ENCODE measurements at places on chromosomes 3 and 15.

DNA sequence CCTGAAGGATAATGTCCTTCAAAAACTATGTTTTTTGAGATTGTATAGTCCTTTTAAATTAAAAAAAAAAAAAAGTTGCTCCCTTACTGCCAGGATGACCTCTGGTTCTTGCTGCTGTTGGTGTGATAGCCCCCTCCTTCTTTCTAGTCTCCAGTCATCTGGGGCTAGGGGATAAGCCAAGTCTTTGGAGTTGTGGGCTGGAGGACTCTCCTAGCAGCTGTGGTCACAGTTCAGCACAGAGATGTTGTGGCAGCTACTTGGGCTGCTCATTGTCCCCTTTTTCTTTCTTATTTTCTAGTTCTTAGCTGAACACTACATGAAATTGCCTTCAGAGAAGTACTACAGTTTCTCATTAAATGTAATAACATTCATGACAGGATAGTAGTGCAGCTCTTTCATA lies 39.2 kb upstream of the APH1B start:
- DNase-seq: no peak

DNA sequence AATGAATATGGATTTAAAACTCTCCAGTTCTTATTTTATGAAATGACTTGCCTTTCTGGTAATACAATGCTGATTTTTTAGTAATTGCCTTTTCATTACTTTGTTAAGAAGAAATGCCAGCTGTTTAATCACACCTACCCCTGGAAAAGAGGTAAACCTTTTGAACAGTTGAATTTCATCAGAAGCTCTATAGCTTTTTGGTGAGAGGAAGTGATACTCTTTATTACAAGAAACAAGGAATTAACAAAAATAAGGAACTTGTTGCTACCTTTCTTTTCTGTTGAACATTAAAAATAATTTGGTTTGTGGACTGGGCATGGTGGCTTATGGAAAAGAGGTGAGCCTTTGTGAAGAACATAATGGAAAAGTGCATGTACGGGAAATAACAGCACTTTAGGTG lies 19.7 kb downstream of the BLOC1S6 start:
- no peak for DNase-seq

DNA sequence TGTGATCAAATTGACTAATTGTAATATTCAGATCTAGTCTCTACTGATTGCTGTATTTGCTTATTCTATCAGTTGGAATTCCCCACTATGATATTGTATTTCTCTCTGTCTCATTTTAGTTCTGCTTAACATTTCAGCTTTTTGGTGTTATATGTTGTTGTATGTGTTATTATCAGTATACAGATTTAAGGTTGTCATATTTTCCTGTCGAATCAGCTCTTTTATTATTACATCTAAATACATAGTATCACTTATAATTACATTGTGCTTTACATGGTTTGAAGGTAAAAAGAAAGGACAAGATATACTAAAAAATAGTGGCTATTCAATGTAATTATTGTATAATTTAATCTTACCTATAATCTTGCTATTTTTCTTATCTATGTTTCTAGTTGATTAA lies 207.3 kb downstream of the LRTM1 start:
- DNase-seq: no peak

DNA sequence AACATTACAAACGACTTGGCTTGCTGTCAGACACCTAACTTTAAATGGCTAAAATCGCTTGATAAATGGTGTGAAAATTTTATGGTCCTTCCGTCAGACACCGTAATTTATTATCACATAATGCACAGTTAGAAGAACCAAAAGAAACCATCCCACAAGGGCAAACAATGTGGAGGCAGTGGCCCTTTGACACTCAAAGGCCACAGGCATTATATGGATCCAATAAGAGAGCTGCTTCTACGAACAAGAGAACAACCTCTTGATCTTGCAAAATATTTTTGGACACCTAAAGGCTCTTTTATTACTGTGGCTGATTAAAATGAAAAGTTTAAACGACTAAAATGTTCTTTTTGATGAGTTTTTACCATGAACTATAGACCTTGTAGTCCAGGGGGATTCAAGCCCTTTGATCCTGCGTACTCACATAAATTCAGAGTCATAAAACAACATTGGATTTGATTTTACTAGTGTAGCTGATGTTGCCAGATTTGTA lies 202.8 kb downstream of the FMN1 start:
- DNase-seq: no peak

- no peak for DNase-seq
Measured at GRCh38 chr3:126850370-126851085, 132.4 kb upstream of the PLXNA1 start.

DNA sequence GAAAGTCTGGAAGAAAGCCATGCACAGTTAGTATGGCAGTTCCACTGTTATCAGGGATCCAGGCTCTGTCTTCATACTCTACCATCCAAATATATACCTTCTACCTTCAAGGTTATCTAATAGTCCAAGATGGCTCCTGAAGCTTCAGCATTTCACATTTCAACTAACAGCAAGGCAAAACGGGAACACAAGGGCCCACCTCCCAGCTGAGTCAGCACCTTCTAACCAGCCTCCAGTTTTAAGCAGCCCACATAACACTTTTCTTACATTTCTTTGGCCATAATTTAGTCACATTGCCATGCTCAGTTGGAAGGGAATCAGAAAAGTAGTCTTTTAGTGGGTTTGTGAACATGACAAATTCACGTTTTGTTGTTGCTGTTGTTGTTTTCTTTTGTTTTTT lies 15.4 kb upstream of the MSL2 start:
- DNase-seq: no peak

DNA sequence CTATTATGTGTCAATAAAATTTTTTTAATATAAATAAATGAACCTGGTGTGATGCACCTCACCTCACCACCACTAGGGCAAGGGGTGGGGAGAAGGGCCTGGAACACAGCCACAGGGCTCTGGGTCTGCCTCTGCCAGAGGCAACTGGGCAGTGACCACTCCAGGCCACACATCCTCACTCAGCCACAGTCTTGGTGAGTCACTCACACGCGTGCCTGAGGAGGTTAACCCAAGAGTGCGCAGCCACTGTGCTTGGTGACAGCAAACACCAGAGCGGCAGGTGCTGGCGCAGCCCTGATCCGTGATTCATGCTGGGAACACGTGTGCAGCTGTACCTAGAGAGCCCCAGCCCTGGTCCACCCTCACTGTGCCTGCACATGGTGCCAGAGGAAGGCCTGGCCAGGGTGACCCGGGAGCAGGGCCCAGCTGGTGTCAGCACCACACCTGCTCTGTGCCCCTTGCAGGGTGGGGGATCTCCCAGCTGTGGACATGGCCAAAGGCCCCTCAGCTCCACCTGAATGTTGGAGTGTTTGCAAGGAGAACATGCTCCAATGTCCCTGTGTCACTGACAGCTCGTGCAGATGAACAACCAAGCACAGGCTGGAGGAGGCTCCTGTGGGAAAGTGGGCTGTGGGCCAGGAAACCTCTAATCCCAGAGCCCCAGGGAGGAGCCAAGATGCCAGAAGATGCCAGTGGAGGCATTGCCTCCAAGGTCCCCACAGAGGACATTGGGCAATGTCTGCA lies 2.1 kb downstream of the SLC41A3 start:
- DNase-seq: no peak

- DNase-seq: no peak
Measured at GRCh38 chr3:115698851-115699591, 75.7 kb downstream of the GAP43 start.

DNA sequence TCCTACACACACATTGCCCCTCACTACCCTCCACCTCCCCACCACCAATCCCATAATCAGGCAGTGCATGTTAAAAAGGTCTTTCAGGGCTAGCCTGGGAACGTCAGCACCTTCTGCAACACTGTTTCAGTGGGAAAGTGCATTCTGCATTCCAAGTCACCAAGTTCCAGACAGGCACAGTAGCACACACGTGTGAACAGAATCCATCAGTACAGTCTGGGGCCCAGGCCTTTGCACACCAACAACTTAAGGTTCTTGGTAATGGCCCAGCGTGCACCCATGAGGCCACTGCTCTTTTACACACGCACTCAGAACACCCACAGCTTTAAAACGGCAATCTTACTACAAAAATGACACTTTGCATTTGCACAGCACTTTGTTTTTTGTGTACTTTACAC lies 1.2 kb downstream of the ANXA2 start:
- no peak for DNase-seq

DNA sequence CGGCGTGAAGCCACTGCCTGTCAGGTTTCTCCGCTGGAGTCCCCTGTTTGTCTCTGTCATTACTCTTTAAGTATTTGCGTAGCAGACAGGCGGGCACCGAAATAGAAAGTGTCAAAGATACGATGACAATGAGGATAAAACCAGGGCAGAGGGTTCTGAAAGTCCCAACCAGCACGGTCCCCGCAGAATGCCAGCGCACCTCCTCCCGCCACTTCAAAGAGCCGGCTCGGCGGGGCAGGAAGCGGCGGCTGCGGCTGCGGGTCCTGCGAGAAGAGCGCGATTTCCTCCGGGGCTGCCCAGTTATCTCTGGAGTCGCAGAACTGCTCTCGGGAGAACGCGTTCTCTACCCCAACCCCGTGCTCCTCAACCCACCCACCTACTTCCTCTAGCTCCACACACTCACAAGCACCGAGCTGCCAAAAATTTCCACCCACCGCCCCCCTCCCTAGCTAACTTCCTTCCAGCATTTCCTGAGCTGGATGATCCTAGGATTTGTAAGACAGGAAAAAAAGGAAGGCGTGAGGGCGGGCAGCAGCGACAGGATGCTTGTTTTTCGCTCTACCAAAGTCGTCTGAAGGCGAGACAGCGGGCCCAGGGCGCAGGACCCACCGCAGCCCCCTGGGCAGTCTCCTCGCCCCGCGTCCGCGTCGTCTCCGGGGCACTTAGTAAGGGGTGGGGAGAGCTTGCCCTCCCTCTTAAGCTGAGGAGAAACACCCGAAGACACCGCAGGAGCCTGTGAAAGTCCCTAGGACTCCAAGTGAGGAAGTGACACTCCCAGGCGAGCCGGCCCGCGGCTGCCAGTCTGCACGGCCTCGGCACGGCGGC lies at the start of gene ARHGAP31:
TSS of gene ARHGAP31 (plus strand) at position 513 of the 825 bp plus-strand sequence. CDS start 522 bp downstream, outside the sequence.
- peak; percentile 87 for DNase-seq

DNA sequence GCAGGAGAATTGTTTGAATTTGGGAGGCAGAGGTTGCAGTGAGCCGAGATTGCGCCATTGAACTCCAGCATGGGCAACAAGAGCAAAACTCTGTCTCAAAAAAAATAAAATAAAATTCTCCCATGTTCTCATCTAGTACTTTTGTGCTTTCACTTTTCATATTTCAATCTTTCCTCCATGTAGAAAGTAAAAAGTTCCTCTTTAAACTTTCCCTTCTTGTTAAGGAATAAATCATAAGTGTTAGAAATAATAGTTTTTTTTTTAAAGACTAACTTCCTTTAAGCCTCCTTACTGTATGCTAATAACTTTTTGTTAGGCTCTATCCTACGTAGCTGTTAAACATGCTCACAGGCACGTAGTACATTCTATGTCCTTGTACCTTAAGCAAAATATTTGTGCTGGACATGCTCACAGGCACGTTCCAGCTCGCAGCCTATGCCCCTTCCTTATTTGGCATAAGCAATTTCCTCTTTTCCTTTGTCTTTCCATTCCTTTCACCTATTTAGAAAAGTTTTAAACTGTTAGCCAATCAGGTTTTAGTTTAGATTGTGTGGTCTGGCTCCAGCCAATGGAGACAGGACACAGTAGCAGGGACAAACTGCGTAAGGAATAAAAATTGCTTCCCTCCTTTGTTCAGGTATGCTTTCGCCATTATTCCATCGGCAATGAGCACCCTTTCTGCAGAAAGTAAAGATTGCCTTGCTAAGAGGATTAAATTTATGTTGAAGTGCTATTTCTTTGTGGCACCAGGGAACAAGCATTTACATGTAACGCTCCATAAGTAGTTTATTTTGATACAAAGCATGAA lies 38.9 kb upstream of the PIK3CB start:
- no peak for DNase-seq

DNA sequence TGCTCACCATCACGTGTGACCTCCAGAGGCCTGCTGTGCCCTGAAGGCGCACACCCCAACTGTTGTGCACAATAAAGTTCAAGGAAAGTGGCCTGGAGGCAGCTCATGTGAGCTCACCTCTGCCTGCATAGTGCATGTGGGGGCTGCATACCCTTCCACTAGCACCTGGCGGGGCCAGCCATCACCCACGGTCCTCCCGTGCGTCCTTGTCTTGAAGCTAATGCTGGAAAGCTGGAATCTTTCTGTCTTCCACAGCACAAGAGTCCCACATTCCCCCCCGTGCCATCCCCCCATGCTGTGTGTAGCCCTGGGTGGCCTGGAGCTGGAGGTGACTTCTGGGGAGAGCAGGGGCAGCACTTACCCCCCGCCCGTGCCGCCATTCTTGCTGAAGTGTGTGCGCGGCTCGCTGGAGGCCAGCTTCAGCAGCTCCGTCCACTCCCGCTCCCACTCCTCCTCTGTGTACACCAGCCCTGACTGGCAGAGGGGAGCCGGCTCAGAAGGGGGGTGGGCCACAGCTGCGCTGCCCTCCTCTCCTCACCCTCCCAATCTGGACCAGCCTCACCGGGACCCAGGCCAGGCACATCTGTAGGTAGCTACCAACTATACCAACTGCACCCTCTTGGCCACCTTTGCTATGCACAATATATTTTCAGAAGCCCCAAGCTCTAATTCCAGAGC lies 199.5 kb downstream of the KLF13 start:
- DNase-seq: no peak

DNA sequence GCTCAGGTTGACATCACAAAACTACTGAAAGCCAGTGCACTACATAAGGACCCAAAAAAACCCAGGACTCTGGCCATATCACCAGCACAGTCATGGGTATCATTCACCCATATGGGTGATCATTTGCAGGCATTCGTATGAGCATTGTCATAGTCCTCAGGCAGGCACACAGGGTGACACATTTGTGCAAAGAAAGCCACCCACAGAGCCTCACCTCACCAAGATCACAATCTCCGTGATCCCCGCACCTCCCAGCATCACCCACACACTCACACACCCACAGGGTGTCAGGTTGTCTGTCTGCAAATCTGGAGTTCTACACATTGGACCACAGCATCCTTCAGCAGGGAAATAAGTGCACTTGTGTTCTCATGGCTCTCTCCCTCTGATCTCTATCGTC lies 166.0 kb upstream of the LPP start:
- DNase-seq: no peak

- no peak for DNase-seq
Measured at GRCh38 chr3:171373711-171374110, 86.5 kb downstream of the TNIK start.

- DNase-seq: no peak
Measured at GRCh38 chr15:61037031-61037430, 192.1 kb downstream of the RORA start.

DNA sequence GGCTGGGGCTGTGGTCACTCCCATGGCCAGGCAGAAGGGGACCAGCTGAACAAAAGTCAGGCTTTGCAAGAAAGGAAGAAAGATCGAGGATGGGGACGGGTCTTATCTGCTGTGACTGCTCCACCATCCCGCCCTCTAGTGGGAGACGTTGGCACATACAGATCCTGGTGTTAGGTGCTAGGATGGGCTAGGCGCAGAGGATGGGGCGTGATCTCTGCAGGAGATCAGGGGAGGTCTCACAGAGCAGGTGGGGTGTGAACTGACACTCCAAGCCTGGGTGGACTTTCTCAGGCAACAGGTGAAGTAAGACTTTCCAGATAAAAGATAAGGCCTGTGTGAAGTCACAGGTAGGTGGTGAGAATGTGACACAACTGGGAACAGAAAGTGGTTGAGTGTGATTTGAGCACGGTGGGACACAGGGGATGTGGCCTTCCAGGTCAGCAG lies 141.9 kb upstream of the SMAD3 start:
- no peak for DNase-seq

GRCh38 chr15:90599644-90600043 lies 69.9 kb downstream of the CRTC3 start:
- DNase-seq: no peak
